ENCODE measurements at places on chromosomes 3 and 15.

DNA sequence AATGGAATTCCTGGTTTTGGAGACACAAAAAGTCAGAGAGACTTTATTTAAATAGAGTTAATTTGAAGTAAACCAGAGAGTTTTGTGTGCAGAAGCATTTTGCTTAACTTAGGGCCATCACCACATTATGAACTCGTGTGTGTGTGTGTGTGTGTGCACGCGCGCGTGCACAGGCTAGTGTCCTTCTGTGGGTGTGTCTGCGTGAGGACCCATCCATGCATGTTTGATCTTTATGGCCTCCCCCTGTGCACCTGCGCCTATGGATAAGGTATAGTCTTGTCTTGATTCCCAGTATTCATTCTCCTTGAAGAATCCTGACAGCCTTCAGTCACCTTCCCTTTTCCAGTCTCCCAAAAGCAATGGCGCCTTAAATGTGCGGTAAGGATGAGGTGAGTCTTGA lies 26.0 kb downstream of the MUC20 start:
- DNase-seq = no peak

DNA sequence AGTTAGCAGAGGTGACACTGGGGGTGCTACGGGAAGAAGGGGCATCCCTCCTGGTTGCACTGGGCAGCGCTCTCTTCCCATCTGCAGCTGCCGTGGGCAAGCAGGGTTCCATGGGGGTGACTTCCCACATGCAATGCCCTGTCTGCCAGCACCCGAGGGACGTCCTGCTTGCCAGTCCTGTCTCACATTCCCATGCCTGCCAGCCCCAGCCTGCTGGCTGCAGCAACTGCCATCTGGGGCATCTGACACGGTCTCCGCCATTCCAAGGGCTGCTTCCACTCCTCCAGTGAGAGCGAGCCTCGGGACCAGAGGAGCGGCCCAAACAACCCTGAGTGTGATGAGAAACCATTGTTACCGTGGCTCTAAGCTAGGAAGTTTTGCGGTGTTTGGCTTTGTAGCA lies 45.4 kb upstream of the RPL32 start:
- DNase-seq = no peak

DNA sequence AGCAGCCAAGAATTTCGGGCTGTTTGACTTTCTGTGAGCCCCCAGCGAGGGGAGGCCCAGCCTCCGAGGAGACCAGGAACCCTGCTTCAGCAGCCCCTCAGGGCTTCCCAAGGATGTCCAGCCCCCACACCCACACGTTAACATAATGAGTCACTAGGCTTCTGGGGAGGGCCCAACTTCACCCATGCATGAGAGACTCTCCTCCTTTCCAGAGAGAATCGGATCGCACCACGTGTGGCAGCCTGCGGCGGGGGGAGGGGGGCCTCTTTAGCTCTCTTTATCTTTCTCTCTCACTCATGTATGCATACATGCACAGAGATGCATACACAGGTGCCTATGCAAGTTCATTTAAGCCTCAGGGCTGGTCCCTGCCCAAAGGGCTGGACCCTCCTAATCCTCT lies 3.1 kb upstream of the AP2M1 start:
- no peak for DNase-seq

- DNase-seq = no peak
Observed at GRCh38 chr15:32682977-32683630, 34.7 kb upstream of the GREM1 start.

DNA sequence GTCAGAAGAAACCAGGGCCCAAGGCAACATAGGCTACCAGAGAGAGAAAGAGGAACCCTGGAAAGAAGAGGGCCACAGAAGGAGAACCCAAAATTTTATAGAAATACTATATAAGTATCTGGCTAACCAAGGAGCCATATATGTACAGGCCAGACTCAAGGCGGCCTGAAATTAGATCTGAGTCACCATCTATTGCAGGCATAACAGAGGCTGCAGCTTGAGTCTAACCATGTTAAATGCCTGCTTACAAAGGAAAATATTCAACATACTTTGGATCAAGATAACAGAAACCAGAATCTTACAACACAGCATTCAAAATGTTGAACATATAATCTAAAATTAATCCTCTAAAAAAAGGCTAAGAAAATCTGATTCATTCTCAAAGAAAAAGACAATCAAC lies 23.1 kb downstream of the IGSF11 start:
- no peak for DNase-seq
